ENCODE measurements at places on chromosomes 11 and 22.

GRCh38 chr11:113675003-113675561 is 31.0 kb downstream of the TMPRSS5 start:
- peak; percentile 93 for DNase-seq

GRCh38 chr11:119782006-119782738 is 53.2 kb upstream of the NECTIN1 start:
- no peak for DNase-seq

DNA sequence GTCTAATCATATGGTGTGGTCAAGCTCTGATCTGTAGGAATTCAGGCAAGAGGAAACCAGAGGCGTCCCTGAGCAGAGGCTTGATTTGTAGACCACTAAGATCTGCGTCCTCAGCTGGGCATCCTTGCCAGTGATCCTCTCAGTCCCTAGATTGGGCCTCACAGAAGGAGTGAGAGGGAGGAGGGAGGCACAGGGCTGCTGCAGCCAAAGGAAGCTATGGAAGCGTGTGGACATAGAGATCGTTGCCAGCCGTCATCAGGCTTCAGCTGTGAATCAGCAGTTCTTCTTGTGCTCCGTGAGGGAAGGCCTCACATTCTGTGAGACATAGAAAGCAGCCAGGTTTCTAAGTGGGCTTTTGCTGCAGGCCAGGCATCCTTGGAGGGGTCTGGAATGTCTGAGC is 254.6 kb upstream of the KIRREL3 start:
- DNase-seq, result no peak

DNA sequence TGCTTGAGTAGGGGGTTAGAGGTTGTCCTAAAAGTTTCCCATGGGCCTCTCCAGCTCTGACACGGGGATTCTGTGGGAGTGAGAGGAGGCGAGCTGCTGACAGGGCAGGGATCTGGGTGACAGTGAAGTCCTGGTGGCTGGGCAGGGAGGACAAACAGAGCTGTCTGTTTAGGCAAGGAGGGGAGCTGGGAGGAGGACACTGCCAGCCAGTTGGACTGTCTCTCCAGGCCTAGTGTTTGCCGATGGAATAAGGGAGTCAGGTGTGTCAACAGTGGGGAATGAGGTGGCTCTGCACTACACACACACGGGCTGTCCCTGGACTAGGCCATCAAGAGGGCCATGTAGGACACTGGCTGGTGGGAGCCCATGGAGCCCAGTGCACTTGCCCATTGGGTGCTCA is 20.6 kb upstream of the SYT7 start:
- no peak for DNase-seq

- no peak for DNase-seq
Measured at GRCh38 chr11:56911312-56911711, 77.4 kb upstream of the OR5AK2 start.

- peak; percentile 73 for DNase-seq
Measured at GRCh38 chr11:10233581-10233980, 60.4 kb downstream of the SBF2 start.

- no peak for DNase-seq
Measured at GRCh38 chr11:24734742-24735237, 237.9 kb downstream of the LUZP2 start.

GRCh38 chr11:74863410-74863809 is 85.5 kb downstream of the XRRA1 start:
- no peak for DNase-seq

- peak; percentile 33 for DNase-seq
Measured at GRCh38 chr11:3837793-3838192, 3.0 kb downstream of the RHOG start.

GRCh38 chr11:38365274-38365673 is 1767.2 kb upstream of the RAG2 start:
- DNase-seq, result no peak

GRCh38 chr11:131073167-131073566 is 156.9 kb upstream of the SNX19 start:
- DNase-seq, result no peak

GRCh38 chr11:47124675-47125074 is 52.0 kb downstream of the ARFGAP2 start:
- no peak for DNase-seq

GRCh38 chr11:119807841-119808240 is 78.8 kb upstream of the NECTIN1 start:
- no peak for DNase-seq

DNA sequence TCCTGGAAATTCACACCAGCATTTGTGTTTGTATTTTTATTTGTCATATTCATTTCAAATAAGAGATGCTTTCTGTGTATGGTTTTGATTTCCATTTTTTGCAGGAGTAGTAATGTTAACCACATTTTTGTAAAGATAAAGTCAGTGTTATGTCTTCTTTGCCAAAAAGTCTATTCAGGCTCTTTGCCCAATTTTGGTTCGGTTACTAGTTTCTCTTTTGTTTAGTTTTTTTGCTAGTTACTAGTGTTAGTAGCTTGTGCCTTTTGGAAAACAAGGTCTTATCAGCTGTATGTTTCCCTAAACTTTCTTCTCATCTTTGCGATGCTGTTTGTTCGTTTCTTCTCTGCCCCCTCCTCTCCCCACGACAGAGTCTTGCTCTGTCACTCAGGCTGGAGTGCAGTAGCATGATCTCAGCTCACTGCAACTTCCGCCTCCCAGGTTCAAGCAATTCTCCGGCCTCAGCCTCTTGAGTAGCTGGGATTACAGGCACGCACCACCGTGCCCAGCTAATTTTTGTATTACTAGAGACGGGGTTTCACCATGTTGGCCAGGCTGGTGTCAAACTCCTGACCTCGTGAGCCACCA is 112.3 kb upstream of the GRK3 start:
- no peak for DNase-seq

DNA sequence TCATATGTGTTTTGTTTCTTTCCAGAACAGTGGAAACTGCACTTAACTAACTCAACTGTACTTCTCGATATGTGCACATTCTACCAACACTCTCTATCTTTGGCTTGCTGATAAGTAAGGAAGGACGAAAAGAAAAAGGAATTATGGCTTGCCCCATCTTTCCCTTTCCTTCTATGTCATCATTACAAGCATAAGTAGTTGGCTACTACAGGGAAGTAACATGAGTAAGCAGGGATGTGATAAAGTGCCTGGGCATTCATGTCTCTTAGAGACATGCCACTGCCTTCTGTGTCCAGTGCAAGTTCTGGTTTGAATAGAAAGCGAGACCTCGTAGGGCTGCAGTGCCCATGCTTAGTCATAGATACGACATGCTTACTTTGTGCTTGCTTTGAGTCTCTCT is 342.5 kb downstream of the ETS1 start:
- no peak for DNase-seq

DNA sequence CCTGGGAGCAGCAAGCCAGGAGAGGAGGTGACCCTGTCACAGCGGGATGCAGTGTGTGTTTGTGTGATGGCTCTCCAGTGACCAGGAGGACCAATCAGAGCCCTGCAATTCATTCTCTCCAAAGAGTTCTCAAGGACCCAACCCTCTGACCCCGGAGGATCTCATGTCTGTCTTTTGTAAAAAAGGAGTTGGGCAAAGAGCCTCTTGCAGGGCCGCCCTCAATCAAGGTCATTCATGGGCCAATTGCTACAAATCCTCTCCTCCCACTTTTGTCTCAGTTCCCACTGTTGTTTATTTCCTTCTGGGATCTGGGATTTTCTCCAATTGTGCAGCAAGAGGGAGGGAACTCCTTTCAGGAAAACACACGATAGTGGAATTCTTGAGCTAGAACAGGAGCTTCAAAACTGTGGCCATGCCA is 4.0 kb downstream of the TECTA start:
- DNase-seq, result no peak

GRCh38 chr22:50498322-50498890 is 9.1 kb downstream of the LMF2 start:
- peak; percentile 74 for DNase-seq

GRCh38 chr22:39227542-39228272 is 17.1 kb downstream of the PDGFB start:
- no peak for DNase-seq

- no peak for DNase-seq
Measured at GRCh38 chr11:96869207-96869606, 479.4 kb downstream of the JRKL start.

GRCh38 chr11:21511835-21512440 is 680.9 kb upstream of the ANO5 start:
- DNase-seq, result peak; percentile 13

DNA sequence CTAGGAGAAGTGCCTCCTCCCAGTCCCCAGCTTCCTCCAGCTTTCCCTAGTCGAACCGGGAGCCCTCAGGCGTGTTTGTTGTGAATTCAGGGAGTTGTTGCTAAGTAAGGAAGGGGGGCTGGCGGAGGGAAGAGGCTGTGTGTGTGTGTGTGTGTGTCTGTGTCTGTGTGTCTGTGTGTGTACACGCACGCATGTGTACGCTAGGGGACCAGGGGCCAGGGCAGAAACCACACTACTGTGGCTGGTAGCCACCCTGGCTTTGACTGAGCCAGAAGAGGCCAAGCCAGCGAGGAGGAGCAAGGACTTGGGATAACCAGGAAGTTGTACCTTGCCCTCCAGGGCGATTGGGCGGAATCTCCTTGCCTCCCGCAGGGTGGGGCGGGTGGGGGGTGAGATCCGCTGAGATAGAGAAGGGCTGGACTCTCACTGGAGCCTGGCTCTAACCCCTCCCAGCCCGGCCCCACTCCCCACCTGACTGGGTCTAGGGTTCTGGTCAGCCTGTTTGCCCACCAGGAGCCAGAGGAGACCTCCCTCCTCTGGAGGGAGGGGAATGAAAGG is 7.5 kb downstream of the BCL9L start:
- peak; percentile 96 for DNase-seq

- peak; percentile 66 for DNase-seq
Measured at GRCh38 chr22:39351689-39352214, 2.0 kb downstream of the SYNGR1 start.

DNA sequence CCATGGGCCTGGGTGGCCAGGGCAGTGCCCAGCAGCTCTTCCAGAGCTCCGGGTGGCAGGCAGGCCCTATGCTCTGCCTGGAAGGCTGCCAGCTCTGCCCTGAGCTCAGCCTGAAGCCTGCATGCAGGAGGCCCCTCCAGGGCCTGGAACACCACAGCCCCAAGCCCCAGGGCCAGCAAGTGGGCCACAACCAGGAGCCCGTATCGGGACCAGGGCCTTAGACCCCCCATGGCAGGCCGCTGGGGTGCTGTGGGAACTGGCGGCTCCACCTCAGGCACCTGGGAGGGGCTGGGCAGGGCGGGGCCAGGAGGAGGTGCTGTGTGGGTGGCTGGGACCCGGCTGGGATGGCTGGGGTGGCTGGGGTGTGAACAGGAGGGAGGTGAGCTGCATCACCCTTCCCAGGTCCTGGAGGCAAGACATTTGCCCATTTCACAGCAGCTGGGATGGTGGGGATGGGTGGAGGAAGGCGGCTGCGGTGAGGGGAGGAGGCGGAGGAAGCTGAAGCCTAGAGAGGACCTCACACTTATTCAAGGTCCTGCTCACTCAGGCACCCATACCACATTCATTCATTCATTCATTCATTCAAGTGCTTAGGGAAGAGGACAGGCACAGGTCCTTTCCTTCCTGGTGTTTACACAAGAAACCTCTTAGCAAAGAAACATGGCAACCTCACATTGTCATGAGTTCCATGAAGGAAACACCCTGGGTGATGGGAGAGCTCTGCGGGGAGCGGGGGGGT is at the start of gene KCNK7:
TSS of gene KCNK7 (minus strand) at position 258 of the 739 bp plus-strand sequence. CDS start at position 230, 28 bp downstream.
- DNase-seq, result no peak

DNA sequence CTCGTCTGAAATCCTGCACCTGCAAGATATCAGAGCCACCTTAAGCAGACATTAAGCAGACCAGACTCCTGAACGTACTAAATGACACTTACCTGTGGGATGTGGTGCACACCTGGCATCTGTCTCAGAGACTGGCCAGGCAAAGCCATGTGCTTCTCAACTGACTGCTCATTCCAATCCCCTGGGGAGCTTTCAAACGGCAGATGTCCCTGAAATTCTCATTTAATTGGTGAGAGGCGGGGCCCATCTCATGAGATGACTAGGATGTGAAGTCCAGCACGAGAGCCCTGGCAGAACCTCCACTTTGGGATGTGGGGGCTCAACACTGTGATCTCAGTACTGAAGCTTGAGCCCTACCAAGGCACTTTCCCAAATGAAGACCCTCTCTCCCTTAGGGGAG is 84.9 kb upstream of the HMGXB4 start:
- no peak for DNase-seq

GRCh38 chr11:35288817-35289541 is 130.4 kb downstream of the SLC1A2 start:
- peak; percentile 80 for DNase-seq

DNA sequence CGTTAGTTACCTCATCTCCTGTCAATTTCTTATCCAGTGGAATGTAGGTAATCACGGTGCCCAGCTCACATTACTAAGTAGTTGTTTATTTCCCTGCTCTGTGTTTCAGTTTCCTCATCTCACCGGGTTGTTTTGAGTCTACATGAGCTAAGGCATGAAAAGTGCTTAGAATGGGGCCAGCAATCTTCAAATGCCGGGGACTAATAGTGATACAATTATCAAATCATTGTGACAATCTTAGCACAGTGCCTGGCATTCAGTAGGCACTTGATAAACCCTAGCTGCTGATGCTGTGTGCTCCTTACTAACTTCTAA is 53.3 kb upstream of the CD5 start:
- no peak for DNase-seq

DNA sequence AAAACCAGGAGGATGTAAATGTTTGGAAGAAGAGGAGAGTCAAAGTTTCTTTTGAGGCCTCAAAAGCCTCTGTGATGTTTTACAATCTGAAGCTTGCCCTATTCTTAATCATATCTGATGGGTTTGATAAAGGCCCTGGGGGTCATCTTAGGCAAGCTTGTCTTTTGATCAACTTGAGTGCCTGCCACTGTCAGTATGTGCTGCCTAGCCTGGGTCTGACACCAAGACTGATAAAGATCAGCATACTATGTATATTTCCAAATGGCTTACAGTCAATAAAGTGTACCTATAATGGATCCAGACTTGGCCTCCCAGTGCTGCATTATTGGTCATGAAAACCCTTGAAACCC is 12.7 kb downstream of the EHF start:
- no peak for DNase-seq

- peak; percentile 49 for DNase-seq
Measured at GRCh38 chr11:35911616-35912165, 32.2 kb upstream of the LDLRAD3 start.

DNA sequence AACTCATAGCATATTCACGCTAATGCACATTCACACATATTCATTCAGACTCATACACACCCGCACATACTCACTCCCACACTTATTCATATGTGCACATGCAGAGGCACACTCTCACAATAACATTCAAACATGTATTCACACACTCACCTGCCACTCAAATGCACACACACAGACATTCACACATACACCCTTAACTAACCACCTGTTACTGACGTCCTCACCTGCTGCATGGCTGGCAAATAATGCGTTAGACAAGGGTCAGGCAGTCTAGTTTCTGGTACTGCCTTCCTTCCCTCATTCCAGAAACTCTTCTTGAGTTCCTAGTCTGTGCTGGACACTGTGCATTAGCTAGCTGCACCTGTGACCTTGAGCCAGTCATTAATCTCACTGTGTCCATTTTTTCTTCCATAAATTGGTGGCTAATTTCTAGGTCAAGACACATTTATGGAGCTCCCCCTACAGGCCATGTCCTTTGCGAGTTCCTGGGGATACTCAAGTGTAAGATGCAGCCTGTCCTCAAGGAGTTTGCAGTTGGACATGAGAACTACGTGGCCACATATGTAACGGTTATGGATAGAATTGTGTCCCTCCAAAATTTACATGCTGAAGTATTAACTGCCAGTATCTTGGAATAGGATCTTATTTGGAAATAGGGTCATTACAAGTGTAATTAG is 34.5 kb upstream of the SEZ6L start:
- no peak for DNase-seq

- DNase-seq, result no peak
Measured at GRCh38 chr11:104380358-104380757, 216.4 kb upstream of the PDGFD start.

Data from choroid plexus epithelial cell (primary cell).